IPS DF 19.7 (cell line): ENCODE measurements at places on chromosomes 12 and 14.

- no peak for DNase-seq
Measured at GRCh38 chr14:31530136-31530535, 31.1 kb upstream of the NUBPL start.

DNA sequence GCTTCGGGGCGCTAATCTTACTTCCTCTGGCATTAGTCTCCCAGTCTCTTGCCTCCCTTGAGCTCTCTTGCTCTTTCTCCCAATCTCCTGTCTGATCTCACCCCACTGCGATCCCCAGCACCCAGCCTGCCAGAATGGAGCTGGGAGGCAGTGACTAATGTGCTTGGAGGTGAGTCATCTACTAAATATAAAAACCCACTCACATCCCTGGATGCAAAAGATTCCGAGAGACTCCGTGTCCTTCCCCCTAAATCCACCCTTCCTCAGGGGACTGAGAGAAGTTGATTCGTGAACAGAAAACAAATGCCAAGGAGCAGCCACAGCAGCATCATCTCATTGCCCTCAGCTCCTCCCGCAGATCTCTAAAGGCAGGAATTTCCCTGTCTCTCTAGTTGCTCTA is 45.7 kb upstream of the KCNA5 start:
- DNase-seq, result no peak

- DNase-seq, result no peak
Measured at GRCh38 chr14:58571769-58572472, 65.8 kb upstream of the DACT1 start.

DNA sequence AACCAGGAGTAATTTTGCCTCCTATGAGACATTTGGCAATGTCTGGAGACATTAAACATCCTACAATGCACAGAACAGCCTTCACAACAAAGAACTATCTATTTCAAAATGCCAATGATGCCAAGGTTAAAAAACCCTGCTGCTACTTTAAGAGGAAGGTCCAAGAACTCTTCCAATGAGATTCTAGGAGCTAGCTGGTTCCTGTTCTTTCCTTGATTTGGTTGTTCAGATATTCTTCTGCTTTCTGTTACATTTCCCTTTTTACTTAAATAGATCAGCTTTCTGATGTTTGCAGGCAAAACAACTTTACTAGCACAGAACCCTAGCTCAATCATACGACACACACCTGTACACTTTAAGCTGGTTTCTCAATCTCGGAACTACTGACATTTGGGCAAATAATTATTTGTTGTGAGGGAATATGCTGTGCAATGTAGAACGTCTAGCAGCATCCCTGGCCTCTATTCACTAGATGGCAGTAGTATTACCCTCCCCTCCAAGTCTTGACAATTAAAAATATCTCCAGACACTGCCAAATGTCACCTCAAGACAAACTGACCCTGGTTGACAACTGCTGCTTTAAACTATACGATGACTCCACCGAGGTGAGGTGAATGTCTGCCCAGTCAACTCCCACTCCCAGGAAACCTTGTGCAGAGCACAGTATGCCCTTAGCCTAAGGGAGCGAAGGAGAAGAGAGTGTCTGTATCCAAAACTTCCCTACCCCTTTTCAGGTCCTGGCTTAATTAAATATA is 4.4 kb downstream of the BLTP3B start:
- no peak for DNase-seq

DNA sequence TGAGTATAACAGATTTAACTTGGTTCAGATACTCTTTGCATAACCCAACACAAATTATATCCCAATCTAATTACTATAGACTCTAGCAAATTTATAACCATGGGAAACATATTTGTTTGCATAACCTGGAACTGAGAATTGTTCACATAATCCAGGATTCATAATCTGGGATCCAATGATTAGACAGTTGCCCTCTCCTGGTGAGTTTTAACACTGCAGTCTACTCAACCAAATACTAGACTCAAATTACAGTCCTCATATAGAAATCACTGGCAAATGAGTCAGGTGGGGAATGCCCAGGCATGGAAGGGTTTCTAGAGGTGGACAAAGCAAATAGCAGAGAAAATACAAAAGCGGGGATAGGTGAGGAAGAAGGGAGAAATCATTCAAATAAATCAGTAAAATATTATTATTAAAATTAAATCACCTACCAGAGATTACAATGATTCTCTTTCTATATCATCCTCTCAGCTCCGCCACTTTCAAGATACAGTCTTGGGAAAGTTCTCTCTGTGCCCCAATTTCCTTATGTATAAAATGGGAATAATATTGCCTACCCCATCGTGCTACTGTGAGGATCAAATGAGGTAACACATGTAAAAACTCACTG is 9.4 kb downstream of the GCH1 start:
- no peak for DNase-seq

DNA sequence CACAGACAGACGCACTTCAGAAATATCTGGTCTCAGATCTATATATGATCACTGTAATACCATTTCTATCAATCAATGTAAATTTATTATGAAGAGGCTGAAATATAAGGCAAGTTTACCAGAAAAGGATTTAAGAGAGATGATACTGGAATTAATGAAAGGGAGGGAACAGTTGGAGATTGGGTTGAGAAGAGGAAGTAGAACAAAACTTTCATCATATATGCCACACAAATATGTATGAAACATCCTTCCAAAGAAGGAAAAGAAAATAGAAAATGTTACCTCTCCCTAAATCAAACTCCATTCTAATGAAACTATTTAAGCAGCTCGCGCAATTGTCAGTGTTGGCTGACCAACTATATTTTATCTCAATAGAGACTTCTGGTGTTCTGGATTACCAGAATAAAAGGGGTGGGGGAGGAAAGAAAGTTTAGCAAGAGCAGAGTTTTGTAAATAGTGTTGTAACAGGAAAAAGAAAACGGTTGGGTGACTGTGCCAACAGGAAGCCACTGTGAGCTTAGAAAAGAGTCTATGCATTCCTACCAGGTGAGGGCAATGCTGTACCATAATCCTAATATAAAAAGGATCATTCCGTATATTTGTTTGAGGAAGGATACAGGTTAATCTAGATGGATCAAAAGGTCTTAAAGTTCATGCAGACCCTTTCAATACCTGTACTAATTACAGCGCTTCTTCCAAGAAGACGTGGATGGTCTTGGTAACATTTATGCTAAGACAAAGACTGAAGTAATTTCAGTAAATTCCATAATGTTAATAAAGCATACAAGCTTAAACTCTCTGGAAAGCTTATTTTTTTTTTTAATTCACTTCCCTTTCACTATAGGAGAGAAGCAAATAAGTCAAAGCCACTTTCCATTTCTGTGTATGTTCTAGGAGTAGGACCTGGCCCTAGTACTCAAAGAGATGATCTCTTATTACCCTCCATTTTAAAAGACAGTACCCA is 14.5 kb upstream of the LLPH start:
- peak; percentile 15 for DNase-seq
